Pulmonary artery endothelial cell (primary cell): ENCODE measurements at places on chromosomes 4 and X.

- peak; percentile 19 for DNase-seq
These were observed 30.5 kb upstream of the TCEAL4 start for GRCh38 chrX:103554687-103555424.

- DNase-seq, result no peak
These were observed 173.2 kb upstream of the TBL1X start for GRCh38 chrX:9291629-9292028.

GRCh38 chr4:76147454-76148141 lies 599 bp downstream of the NUP54 start:
- peak; percentile 17 for DNase-seq

- DNase-seq, result no peak
These were observed 5.1 kb upstream of the DCLK2 start for GRCh38 chr4:150072906-150073714.

GRCh38 chrX:129557844-129558480 lies 17.9 kb downstream of the OCRL start:
- DNase-seq, result no peak

GRCh38 chr4:67342291-67342690 lies 203.0 kb downstream of the CENPC start:
- no peak for DNase-seq

- DNase-seq, result no peak
These were observed 1372.3 kb downstream of the STIM2 start for GRCh38 chr4:28232951-28233350.

DNA sequence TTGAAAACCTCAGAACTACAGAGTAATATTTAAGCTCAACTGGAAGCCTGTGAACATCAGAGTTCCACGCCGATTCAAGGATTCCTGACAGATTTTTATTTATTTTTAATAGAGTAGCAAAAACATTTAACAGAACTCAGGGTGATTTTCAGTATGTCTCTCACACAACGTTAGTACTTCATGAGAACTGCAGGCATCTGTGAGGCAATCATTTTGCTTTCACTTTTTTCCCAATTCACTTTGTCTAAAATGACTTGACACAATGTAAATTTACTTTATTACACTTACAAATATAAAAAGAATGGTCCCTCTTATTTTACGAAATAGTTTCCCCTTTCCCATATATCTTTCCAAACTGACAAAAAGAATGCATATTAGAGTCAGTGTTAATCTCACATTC lies 869.5 kb upstream of the EPHA5 start:
- DNase-seq, result no peak

- DNase-seq, result no peak
These were observed 20.2 kb upstream of the CTSO start for GRCh38 chr4:155973639-155974475.

GRCh38 chrX:1767026-1767425 lies 152.2 kb downstream of the ASMT start:
- DNase-seq, result no peak

- DNase-seq, result no peak
These were observed 509.6 kb upstream of the DIPK2B start for GRCh38 chrX:45710081-45710801.

- DNase-seq, result no peak
These were observed 9.6 kb upstream of the INTU start for GRCh38 chr4:127622921-127623796.

GRCh38 chr4:119139822-119140252 lies 4.2 kb downstream of the MYOZ2 start:
- no peak for DNase-seq

- DNase-seq, result no peak
These were observed 120.2 kb downstream of the AFAP1 start for GRCh38 chr4:7819446-7819845.

- DNase-seq, result no peak
These were observed 361.8 kb downstream of the TEX13C start for GRCh38 chrX:125681507-125681906.

DNA sequence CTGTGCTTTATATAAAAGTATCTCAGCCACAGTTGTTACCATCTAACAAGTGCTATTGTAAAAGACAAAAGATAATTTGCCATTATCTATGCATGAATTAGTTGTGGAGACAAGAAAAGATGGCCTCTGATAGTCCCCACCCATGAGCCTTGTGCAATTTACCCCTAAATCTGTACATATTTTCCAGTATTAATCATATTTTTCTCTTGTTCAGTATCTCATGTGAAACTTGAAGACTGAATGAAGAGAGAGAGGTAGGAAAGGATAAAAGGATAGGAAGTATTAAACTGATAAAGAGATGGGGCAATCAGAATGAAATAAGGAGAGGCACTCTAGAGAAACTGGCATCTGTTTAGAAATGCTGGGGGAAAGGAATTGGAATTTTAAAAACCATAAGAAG lies 3.7 kb downstream of the MYOZ2 start:
- no peak for DNase-seq

DNA sequence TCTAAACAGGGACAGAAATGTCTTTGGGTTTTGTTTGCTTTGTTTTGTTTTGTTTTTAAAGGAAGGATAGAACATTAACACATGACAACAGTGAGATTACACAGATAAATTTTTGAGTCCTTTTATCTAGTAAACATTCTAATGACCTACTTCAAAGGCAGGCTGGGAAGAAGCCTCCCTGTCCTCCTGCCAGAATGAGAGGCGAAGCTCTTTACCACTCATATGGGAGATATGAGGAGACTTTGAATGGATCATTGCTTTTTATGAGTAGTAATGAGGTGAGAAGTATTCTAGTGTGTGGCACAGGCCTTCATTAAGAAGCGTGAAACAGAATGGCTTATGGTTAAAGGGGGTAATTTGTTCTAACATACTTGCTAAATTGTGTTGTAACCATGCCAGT lies 172.0 kb downstream of the FBXO8 start:
- no peak for DNase-seq

DNA sequence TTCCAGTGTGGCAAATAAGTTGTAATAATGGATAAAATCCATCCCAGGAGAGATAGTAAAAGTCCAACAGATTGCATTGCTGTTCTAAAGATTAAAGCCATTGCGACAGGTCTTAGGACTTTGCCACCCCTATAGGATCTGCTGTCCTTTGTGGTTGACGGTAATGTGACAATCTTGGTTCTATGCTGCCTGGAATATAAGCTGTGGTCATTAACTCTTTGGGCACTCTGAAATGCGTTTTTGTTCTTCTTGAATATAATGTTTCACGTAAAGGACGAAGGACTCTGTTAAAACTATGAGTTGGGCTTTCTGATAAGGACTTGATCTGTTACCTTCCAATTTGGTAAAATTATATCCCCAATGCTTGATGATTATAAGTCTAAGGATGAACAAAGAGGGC lies at the start of gene CLDN24:
Gene CLDN24, minus strand, starts transcription at position 101 of the 400 bp plus-strand sequence. Its CDS starts 0 bp downstream, at position 101.
- DNase-seq, result no peak

DNA sequence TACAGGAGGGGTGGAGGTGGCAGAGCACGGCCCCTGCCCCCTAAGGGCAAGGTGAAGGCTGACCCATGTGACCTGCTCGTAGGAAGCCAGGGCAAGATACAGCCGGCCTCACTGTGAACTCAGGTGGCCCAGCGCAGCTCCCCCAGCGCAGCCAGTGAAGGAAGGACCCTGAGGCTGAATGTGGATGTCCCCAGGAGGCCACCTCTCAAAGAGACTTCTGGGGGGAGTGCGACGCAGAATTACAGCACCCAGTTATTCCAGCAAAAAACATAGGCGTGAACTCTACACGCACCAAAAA lies 52.6 kb downstream of the ZFYVE28 start:
- DNase-seq, result no peak

DNA sequence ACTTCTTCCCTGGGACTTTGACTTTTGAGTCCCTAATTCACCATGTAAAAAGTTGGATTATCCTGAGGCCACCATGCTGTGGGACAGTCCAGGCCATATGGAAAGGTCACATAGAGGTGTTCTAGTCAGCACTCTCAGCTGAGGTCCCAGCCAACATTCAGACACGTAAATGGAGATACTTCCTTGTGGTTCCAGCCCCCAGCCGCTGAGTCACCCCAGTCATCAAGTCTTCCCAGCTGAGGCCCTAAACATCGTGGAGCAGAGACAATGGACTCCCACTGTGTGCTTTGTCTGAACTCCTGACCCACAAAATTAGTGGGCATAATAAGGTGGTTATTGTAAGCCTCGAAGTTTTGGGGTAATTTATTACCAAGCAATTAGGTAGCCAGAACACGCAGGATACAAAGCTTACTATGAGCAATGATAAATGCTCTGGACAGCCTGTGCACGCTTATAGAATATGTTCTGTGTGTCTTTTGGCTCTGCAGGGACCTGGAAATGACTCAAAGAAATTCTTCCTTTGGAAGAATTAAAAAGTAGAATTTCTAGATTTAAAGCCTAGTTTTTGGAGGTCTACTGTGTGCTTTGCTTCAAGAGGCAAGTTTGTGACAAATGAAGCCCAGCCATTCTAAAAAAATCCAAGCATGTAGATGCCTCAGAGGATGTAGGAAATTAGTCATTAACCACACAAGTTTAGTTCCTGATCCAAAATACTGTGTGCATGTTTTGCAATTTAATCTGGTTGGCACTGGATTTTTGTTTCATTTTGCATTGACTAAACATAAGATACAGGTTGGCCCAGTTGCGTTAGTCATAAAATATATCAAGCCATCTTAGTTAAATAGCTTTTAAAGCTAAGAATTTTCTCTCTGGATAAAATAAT lies 33.2 kb upstream of the SLC9A7 start:
- DNase-seq, result peak; percentile 60

DNA sequence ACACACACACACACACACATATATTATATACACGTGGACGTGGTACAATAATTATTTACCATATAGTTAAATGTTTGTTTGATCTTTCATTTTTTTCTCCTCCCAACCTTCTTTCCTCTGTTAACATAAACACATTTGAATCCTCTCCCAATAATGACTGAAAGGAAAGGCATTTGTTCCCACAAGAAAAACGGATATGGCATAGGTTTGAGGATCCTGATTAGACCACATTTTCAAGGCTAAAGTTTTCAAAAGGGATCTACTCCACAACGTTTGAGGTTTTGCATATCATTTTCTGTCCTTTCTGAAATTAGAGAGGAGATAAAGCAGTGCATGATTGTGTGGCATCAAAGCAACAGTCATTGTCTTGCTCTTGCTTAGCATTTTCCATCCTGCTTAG lies 1883.4 kb downstream of the STIM2 start:
- DNase-seq, result no peak

- no peak for DNase-seq
These were observed 14.1 kb downstream of the RPGR start for GRCh38 chrX:38313190-38313589.

GRCh38 chrX:98795636-98796035 lies 1614.4 kb downstream of the PCDH19 start:
- no peak for DNase-seq

GRCh38 chr4:116058129-116058528 lies 944.7 kb upstream of the NDST4 start:
- no peak for DNase-seq

- no peak for DNase-seq
These were observed 77.3 kb upstream of the IGSF1 start for GRCh38 chrX:131366407-131366806.

DNA sequence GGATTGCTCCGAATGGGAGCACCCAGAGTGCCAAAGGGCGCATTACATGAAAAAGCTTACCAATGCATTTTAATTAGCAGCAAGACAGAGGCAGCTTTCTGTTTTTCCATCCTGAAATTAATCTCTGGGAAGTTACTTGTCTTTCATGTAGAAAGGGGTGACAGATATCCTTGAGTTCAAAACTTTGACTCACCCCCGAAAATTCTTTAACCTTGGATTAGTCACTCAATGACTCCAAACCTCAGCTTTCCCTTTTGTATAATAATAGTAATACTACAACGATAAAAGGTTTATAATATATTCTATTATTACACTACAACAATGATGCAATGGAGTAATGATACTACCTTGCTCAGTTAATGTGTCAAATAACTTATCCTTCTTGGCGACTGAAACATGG lies 126.3 kb downstream of the ADAMTS3 start:
- no peak for DNase-seq

GRCh38 chrX:38277136-38277535 lies 50.2 kb downstream of the RPGR start:
- DNase-seq, result no peak

- DNase-seq, result no peak
These were observed 32.8 kb upstream of the NOCT start for GRCh38 chr4:138982754-138983153.

DNA sequence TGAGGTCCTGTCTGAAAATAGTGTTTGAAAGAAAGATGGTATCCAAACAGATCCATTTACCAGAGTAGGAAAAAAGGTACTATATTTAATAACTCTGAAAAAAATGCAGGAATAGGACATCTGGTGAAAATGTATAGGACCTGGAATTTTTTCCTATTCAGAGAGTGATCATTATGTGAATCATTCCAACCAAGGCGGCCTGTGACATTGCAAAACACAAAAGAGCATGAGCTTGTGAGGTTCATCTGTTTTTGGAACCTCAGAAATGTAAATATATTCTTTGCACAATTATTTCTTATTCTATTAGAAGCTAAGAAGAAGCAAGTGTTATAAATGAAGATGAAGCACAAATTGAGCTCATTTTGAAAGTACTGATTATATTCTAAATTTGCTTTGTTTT lies 2.0 kb downstream of the C4orf51 start:
- no peak for DNase-seq

DNA sequence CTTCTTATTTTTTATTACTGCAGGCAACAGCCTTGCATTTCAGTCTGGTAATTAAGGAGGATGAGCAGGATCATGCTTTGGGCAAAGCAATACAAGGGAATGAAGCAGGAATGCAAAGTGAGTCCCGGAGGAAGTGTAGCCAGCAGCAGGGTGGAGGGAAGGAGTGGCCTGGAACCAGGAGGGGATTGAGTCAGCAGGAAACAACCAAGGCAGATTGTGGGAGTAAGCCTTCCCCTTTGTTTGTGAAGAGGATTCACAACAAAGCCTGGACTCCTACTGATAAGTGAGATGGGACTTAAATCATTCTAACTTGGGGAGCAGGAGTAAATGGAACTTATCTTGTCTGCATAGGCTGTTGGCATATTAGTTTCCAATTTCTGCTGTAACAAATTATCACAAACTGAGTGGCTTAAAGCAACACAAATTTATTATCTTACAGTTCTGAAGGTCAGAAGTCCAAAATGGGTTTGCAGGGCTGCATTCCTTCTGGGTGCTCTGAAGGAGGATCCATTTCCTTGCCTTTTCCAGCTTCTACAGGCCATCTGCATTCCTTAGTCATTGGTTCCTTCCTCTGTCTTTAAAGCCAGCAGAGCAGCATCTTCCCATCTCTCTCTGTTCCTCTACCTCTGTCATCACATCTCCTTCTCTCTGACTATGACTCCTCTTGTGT lies 93.2 kb upstream of the AP1S2 start:
- peak; percentile 15 for DNase-seq
